ENCODE measurements at places on chromosomes 6 and 20.

- no peak for DNase-seq
These were observed 96.9 kb downstream of the NOL4L start for GRCh38 chr20:32488066-32488838.

- DNase-seq = no peak
These were observed 18.7 kb upstream of the PXDC1 start for GRCh38 chr6:3770023-3770720.

DNA sequence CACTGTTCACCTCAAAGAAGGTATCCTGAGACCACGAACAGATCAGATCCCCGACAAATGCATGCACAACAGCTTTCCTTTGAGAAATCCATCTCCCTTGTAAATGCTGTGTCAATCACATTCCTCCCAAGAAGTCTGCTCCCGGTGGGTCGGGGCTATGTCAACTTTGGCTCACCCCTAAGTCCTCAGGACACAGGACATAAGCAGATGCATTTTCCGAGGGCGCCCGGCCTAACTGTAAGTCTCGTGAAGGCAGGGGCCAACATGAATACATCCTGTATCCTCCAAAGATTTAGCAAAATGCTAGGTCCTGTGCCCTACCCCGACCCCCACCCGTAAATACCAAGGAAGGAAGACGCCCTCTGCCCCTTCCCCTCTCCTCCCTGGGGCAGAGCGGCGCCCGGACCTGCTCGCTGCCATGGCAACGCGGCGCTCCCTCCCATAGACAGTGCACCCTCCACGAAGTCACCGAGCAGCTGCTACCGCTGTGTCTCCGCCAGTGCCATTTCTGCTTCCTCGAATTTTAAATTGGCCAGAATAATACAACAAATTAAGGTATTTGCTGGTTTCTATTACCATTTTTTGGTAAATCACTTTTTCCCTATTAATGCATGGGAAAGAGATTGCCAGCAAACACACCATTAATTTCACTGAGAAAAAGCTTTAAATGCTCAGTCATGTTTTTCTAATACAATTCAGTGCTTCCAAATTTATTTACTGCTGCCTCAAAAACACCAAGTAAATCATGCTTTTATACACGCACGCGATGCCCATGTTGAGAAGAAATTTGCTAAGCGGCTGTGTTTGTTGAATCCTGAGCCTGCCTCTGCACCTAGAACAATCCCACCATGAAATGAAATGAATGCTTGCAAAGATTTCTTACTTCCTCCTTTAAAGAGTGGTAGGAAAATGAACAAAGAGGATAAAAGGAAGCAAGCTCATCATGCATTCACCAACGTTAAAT lies 100.6 kb downstream of the PCSK2 start:
- no peak for DNase-seq

DNA sequence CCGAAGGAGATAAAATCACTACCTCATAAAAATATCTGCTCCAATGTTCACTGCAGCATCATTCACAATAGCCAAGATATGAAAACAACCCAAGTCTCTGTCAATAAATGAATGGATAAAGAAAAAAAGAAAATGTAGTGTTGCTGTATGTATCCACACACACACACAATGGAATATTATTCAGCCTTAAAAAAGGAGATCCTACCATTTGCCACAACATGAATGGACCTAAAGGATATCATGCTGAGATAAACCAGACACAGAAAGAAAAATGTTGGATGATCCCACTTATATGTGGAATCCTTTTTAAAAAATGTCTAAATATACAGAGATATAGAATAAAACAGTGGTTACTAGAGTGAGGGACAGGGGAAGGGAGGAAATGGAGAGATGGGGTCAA lies 192.2 kb upstream of the TAB2 start:
- DNase-seq = no peak

DNA sequence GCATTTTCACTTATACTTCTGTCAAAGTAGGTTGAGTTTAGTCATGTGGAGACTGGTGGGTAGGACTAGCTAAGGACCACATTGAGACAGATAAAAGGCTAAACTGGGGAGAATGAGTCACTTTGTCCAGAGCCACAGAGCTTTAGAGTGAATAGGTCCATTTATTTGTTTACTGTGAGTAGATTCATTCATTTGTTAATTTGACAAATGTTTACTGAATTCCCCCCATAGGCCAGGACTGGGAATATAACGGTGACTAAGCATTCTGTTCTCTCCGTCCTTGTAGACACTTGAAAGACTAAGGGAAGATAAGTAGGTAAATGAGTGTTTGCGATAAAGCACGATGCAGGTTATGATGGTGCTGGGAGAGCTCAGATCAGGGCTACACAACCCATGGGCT lies 699.7 kb upstream of the ID4 start:
- DNase-seq = no peak

DNA sequence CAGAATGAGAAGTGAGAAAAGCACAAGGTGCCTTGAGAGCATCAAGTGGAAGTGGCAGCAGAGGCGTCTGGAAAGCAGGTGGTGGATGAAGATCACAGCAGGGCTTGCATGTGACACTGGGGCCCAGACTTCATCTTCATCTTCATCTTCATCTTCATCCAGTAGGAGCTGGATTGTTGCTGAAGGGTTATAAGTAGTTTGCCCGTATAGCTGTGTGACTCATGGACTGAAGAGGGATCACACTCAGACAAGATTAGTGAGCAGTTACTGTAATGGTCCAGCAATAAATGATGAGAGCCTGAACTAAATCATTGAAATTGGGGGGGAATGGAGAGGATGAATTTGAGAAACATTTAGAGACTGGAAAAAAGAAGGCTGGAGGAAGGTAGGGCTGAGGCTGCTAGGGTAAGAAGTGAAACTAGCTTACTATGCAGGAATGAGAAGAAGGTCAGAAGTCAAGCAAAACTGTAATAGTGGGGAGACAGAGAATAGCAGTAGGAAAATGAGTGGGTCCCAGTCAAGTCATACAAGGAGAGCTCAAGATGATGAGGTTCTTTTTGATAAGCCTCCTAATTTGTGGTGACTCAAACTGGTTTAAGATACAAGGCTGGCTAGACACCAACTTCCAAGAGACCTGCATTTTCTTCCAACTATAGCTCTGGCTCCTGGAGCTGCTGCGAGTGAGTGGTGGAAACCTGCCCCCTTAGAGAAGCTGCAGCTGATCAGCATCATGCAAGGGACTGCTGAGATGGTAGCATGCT lies 92.3 kb upstream of the BEND6 start:
- DNase-seq = no peak

DNA sequence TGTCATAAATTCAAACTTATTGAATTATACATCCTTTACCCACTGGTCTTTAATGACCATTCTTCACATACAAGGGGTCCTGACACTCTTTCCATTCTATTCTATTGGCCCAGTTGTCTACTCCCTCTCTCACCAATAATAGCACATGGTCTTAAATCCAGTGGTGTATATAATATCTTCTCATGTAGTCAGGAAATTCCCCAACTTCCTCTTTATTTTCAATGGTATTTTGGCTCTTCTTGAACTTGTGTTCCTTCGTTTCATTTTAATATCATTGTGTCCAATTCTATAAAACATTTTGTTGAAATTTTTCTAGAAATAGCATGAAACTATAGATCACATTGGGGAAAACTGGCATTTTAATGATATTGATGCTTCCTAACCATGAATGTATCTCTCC lies 36.8 kb downstream of the PSMB9 start:
- no peak for DNase-seq

Measured in GM13977 (cell line).